ENCODE measurements at places on chromosomes 3 and 15. TPM values are rescaled to one million over a fixed set of nuclear protein-coding genes. Genes with fewer than 3 reads are reported as not detected.

The PRKCI gene
- 39.6 TPM for total RNA-seq

The SEMA5B gene
- not detected for total RNA-seq

The CPA3 gene
- total RNA-seq: 0.98 TPM

The OTOL1 gene
- total RNA-seq: not detected

The RFT1 gene
- 20.4 TPM for total RNA-seq

The SEMA3B gene
- 1.1 TPM for total RNA-seq

The C3orf22 gene
- not detected for total RNA-seq

The ARHGAP11A gene
- 22.8 TPM for total RNA-seq

The C3orf80 gene
- 0.33 TPM for total RNA-seq

The SLC28A2 gene
- total RNA-seq: not detected

The CXCR6 gene
- total RNA-seq: not detected

The CSTA gene
- total RNA-seq: not detected
